ENCODE measurements at places on chromosomes 3 and 15.

DNA sequence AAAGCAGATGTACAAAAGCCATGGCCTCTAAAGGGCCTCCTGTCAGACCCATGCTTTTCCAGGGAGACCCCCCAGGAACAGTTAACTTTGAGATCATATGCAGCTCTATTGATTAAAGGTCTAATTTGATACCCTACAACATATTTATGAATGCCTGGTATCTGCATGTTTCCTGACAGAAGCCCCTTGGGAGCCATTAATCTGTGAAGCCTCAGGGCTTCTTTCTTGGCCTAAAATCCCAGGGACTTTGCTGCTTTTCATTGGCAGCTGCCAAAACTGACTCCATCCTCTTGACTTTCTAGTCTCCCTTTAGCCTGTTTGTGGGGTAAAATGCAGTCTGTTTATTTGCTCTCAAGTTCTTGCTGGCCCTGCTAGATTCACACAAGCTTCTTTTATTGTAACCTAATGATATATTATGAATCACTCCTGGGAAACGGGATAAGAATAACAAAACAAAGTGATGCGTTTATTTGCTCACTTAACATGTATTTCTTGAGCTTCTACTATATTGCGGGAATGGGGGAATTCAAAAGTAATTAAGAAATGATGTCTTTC, 257.0 kb downstream of the LSAMP start:
- DNase-seq: no peak

DNA sequence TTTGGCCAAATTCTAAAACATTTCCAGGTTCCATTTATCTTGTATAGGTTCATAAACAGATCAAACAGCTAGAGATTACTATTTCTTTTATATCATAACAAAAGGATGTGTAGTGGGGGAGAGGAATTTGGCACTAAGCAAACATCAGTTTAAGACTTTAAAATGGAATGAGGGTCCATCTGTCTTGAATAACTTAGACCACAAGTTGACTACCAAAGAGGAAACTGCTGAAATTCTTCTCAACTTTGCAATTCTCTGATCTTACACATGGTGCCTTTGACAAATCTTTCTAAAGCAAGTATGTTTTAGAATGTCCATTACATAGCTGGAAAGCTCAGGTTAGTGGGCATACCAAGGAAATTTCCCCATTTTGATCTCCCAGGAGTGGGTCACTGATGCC, 140.5 kb upstream of the ADAMTS9 start:
- no peak for DNase-seq

DNA sequence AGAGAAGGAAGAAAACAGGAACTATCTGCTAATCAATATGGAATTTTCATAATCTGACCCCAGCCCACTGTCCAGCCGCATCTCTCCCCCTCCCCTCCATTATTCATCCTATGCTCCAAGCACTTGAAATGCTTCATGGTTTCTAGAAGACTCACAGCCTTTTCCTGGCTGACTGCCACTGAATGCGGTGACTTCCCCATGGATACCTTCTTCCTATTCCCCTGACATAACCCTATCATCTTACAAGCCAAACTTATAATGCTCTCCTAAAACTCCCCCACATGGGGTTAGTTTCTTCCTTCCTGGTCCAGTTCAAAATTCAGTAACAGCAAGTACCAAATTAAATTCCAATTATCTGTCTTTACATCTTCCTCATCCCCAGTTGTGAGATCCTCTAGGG, 31.2 kb upstream of the PTX3 start:
- DNase-seq: no peak

DNA sequence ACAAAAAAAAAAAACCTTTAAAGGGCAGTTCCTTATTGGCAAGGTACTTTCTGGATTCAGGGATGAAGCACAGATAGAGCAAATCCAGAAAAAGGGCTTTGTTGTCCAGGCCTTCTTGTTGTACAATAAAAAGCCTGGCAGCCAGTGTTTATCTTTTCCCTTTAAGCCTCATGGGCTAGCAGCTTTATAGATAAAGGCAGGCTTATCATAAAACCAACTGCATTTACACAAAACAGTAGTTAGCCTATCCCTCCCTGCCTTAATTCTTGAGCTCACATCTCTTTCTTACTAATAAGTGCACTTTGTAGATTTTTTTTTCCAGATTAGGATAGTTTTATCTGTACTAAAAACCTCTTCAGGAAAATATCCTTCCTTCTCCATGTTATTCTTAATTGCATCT, 662.8 kb upstream of the CCDC54 start:
- no peak for DNase-seq

GRCh38 chr3:39339086-39339485, 9.6 kb downstream of the CCR8 start:
- no peak for DNase-seq

- DNase-seq: no peak
Measured at GRCh38 chr3:10702961-10703740, 112.9 kb upstream of the SLC6A11 start.

DNA sequence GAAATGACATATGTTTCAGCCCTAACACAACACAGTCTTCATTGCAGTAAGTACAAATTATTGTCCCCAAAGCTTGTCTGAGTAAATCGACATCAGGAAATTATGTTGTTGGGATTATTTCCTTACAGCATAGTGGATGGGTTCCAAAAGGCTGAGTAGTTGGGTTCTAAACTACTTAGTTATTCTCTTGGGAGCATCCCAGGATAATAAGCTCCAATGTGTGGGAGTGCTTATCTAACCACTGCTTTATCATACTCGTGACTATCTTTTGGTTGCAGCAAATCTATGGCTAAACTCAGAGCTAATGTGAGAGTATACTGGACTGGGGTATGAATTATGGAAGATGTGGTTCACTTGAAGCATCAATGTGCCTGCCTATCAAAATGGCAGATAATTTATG, 128.5 kb downstream of the RBMS3 start:
- no peak for DNase-seq

- no peak for DNase-seq
Measured at GRCh38 chr3:159856590-159857104, 132.0 kb upstream of the IL12A start.

- no peak for DNase-seq
Measured at GRCh38 chr3:137642831-137643230, 121.3 kb upstream of the SOX14 start.

DNA sequence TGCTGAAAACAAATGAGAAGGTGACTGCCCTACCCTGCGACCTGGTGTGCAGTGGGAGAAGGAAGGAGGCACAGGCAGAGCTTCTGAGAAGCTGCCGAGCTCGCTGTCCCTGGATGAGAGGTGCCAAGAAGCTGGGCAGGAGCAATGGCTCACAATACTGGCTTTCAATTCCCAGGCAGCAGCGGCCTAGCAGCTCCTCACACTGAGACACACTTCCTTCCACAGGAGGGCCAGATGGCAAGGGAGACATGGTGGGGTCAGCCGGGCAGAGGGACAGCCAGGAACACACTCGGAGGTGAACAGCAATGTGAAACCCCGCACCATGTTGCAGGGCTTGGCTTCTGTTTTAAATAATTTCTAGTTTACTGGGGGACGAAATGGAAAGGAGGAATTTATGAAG, 314.6 kb downstream of the EPHB1 start:
- DNase-seq: no peak

All from aorta (tissue), 5 donors.